GM04504 (cell line): ENCODE measurements at places on chromosomes 3 and 15.
A peak's percentile ranks its signal among the peaks of the same experiment; 100 is the strongest.

DNA sequence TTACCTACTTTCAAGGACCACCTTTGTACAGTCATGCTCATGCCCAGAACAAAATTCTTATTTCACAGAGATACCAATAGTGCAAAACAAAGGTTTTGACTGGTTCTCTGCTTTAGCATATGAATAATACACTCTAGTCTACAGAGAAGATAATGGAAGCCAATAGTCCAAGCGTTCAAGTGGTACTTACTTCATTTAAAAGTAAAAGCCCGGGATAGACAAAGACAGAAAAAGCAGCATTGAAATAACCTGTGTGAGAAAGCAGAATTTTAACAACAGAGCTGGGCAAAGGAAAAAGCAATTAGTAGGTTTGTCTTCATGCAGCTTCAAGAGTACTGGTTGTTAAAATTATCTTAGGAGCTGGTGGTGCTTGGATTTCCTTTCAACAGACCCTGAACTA is 848.3 kb downstream of the FHIT start:
- no peak for DNase-seq

- no peak for DNase-seq
Observed at GRCh38 chr15:29686079-29686425, 136.2 kb downstream of the TJP1 start.

DNA sequence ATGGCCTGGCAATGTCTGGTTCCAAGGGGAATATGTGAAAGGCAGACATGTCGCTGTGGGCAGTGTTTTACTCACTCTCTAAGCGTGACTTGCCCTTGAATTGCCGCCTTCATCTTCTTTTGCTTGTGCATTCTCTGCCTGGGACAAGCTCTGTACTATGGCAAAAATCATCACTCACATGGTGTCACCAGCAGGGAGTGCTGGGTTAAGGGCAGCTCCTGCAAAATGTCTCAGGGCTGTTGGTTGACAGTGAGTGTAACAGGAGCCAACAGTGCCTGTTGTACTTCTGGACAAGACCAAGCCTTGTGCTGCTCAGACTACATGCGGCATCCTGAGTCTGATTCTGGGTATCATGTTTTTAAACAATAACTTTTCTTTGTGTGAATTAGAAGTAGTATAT is 45.3 kb upstream of the KY start:
- no peak for DNase-seq

GRCh38 chr3:123026565-123027291 is 835 bp downstream of the SEMA5B start:
- DNase-seq, result no peak

DNA sequence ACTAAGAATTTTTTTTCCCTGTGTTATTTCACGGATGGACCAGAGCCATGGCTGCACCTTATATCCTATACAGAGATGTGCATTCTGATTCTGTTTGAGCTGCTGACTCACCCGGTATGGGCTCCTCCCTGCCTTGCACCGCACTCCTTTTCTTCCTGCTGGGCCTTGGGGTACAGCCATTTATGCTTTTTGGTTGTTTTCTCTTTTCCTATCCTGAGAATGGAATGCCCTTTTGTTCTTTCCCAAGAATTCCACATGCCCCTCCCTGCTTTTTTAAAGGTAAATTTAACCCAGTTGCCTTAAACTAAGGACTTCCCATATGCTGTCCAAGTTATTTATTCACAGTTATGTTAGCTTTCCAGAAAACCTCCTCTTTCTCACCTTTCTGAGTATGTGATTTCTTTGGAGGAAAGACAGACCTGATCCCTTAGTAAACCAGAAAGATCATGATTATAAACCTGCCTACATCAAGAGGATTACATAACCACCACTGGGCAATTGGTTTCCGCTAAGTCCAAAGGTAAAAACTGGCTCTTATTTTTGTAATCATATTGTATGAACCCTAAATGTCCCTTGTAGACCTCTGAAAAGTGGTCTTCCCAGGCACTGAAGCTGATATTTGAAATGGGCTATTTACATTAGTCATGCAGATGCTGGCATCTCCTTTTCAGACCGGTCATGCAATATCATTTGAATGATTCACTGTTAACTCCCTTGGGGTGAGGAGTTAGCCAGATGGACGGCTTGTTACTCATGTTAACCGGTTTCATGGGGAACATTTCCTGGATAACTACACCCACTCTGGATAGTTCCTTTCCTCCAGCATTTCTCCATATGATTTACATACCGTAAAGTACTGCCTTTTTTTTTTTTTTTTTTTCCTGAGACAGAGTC is 45.5 kb downstream of the TMOD3 start:
- DNase-seq, result peak; percentile 92

GRCh38 chr3:162094301-162094700 is 597.7 kb downstream of the OTOL1 start:
- no peak for DNase-seq

DNA sequence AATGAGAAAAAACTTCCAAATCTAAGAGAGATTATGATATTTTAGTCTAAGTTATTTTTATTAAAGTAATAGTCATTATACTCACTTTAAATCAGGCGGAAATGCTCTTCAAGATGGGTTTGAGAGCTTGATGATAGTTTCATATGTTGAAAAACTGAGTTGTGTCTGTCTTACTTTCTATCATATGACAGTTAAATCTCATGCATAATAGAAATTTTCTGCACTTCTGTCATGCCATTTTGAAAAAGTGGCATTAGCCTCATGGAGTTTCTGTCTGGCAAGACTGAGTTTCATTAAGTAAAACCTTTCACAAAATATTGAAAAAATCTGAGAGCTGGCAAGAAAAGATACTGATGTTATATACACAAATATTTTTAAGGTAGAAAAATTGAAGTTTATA is 511.8 kb downstream of the EPHA3 start:
- DNase-seq, result no peak

DNA sequence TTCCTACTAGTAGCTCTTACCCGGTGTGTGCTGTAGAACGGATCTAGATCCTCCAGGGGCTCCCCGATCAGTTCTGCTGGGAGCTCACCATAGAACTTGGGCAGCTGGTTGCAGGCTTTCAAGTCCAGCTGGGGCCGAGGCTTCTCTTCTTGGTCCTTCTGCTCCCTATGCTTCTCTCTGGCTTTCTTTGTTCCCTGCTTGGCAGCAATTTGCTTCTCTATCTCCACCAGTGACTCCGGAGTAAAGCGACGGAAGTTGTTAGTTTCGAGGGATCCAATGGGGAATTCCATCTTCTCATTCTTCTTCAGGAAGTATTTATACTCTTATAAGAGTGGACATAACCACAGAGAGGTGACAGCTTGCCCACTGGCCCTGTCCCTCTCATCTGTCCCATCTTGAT is 22.3 kb downstream of the SCN10A start:
- no peak for DNase-seq

GRCh38 chr3:83567935-83568334 is 1390.9 kb upstream of the CADM2 start:
- no peak for DNase-seq

DNA sequence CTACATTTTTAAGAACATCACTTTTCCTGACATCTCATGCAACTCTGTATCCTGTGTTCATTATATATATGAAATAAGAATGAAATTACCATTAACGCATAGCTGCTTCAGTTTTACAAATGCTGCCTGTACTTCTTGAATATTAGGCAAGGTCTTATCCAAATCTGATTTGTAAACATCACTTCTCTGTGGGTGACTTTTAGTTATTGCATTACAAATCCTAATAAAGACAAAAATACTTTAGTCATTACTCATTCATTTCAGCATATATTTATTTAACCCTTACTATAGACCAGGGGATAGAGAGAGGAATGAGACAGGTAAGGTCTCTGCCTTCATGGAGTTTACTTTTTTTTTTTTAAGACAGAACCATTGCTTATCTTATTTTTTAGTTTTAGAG is 36.8 kb downstream of the MTMR10 start:
- DNase-seq, result no peak
